NCI-H1694 (cell line): ENCODE measurements at places on chromosomes 12 and 14.

DNA sequence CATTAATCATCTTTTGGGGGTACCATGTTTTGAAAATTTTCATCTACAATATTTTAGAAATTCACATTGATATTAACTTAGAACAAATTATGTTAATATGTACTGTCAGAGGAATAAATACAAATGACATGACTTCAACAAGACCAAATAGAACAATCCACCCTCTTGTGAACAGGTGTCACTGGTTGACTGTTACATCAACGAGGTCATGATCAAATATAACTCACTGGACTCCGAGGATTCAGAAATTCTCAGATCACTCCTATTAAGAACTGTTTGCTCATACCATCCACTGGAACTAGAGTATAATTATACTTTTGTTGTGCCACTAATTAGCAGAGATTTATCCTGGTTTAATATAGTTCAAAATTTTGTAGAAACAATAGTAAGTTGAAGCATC is 318.8 kb downstream of the PRKD1 start:
- no peak for DNase-seq

GRCh38 chr12:130086797-130087196 is 75.5 kb upstream of the FZD10 start:
- DNase-seq: no peak

GRCh38 chr12:9002335-9002734 is 13.0 kb downstream of the KLRG1 start:
- DNase-seq: no peak

- no peak for DNase-seq
Observed at GRCh38 chr12:2160043-2160442, 107.3 kb downstream of the CACNA1C start.

DNA sequence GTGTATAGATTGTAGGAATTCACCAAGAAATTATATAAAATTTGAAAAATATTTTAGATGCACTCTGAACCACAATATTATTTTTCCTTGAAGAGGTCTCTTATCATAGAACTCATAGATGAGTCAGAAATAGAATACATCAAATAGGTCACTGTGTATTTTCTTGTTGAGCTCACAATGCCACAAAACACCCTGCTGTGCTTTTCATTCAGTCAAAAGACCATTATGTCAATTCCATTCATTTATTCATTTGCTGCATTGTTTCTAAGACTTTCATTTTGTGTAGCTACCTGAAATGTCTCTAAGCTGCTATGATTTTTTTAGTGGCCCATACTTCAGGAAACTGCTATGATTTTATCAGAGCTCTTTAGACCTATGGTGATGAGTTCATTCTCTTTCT is 231.9 kb upstream of the AVPR1A start:
- no peak for DNase-seq

DNA sequence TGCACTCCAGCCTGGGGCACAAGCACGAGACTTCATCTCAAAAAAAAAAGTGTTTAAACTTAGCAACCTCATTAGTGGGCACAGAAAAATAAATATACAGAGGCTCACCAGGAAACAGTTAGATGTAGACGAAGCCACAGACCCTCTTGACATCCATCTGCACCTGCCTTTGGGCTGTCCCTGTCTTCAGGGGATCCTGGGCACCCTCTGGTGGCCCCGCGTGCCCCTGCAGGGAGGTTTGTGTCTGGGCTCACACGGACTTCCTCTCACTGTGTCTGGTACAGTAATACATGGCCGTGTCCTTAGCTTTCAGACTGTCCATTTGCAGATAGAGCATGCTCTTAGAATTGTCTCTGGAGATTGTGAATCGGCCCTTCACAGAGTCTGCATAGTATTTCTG is 916.5 kb downstream of the TMEM121 start:
- no peak for DNase-seq

GRCh38 chr12:67758119-67758518 is 109.6 kb downstream of the DYRK2 start:
- no peak for DNase-seq

GRCh38 chr12:89173096-89173495 is 179.2 kb downstream of the DUSP6 start:
- no peak for DNase-seq
